Neural crest cell (in vitro differentiated cells): ENCODE measurements at places on chromosomes 11 and 22. TPM values are rescaled to one million over a fixed set of nuclear protein-coding genes. Genes with fewer than 3 reads are reported as not detected.

The KBTBD3 gene
- total RNA-seq: 2.5 and 5.1 TPM in 2 replicates

The NOX4 gene
- total RNA-seq: 5.1 and 6.2 TPM in 2 replicates

The MLC1 gene
- total RNA-seq: 2.0 and 3.3 TPM in 2 replicates

The PDXP gene
- total RNA-seq: 51.5 and 55.3 TPM in 2 replicates

The TMPRSS6 gene
- not detected in 2 replicates for total RNA-seq

The ANO9 gene
- not detected in 2 replicates for total RNA-seq

The OR5A1 gene
- not detected in 2 replicates for total RNA-seq

The PDGFD gene
- 3.3 and 3.4 TPM in 2 replicates for total RNA-seq

The SLC1A2 gene
- total RNA-seq: 2.4 and 2.7 TPM in 2 replicates

The BDNF gene
- 0.07 and 0.20 TPM in 2 replicates for total RNA-seq

The GGT1 gene
- total RNA-seq: 1.4 and 3.3 TPM in 2 replicates

The ST14 gene
- 0.12 and 0.30 TPM in 2 replicates for total RNA-seq

The APOA5 gene
- total RNA-seq: not detected in 2 replicates

The RAG2 gene
- total RNA-seq: 0.39 TPM in 1 of 2 replicates, not detected in the other

The FGF3 gene
- total RNA-seq: not detected in 2 replicates

The JAML gene
- total RNA-seq: not detected in 2 replicates

The A4GALT gene
- 0.35 and 0.39 TPM in 2 replicates for total RNA-seq

The C11orf65 gene
- total RNA-seq: 1.0 and 1.1 TPM in 2 replicates

The EHF gene
- total RNA-seq: not detected in 2 replicates

The C22orf39 gene
- total RNA-seq: 38.0 and 38.4 TPM in 2 replicates
